Hematopoietic multipotent progenitor cell treated with erythropoietin and hydrocortisone succinate and interleukin-3 and kit ligand, for 15 days (in vitro differentiated cells): ENCODE measurements at places on chromosomes 12 and 14.

DNA sequence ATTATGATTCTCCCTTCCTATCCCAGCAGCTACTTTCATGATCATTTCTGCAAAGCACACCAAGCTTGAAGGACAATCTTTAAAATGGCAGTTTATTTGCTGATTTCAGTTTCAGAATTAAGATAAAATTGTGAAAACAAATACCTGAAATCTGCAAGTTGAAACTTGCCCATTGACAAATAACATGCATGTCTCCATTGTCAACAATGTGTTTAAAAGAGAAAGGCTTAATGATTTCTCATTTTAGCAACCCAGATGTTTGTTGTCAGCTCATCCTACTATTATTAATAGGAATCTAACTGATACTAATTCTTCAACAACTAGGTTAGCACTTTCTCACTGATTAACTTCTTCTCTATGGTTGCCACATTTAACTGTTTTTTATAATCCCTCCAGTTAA is 474.6 kb downstream of the PRKD1 start:
- DNase-seq: no peak

- no peak for DNase-seq
Measured at GRCh38 chr14:50795909-50796308, 35.1 kb downstream of the NIN start.

DNA sequence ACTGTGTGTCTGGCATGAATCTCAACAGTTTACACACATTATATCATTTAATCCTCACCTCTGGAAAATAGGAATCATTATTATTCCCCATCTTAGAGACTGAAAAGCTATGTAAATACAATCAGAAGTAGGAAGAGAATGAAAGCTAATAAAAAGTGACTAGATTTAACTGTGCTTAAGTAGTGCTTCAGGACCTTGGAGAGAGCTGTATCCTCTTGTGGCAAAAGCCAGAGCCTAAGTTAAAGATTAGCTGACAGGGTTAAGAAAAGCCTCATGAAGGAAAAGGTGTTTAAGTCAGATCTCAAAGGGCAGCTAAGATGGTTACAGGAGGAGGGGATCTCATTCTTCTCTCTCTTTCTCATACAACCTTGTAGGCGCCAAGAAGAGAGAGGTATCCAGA is 65.3 kb upstream of the TMEM233 start:
- no peak for DNase-seq

GRCh38 chr14:24065408-24065807 is 6.0 kb upstream of the CPNE6 start:
- DNase-seq: no peak

GRCh38 chr14:73789989-73790581 is 61.5 kb upstream of the PTGR2 start:
- DNase-seq: no peak
